ENCODE measurements at places on chromosomes 5 and 9.

- DNase-seq, result peak; percentile 65
Measured at GRCh38 chr9:116941266-116941665, 254.2 kb downstream of the TRIM32 start.

DNA sequence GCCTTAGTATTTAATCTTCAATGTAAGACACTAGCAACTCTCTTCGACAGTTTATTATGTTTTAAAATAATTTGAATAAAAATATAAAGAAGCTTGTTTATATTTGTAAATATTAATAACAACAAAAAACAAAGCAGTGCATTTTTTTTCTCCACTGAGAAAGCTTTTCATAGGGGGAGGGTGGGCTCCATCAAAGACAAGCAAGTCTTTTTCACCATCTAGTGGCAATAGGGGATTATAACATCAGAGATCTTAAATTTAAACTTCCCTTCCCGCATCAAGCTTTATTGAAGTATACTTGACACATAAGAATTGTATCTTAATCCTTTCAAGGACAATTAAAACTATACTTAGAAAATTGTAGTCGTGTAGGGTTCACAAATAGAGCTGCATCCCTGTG is 9.3 kb upstream of the OR13F1 start:
- DNase-seq, result no peak

GRCh38 chr9:112446080-112446479 is 40.5 kb upstream of the KIAA1958 start:
- DNase-seq, result no peak

- DNase-seq, result no peak
Measured at GRCh38 chr5:84862132-84862531, 477.5 kb upstream of the EDIL3 start.

GRCh38 chr5:53674121-53674520 is 113.7 kb downstream of the NDUFS4 start:
- no peak for DNase-seq

DNA sequence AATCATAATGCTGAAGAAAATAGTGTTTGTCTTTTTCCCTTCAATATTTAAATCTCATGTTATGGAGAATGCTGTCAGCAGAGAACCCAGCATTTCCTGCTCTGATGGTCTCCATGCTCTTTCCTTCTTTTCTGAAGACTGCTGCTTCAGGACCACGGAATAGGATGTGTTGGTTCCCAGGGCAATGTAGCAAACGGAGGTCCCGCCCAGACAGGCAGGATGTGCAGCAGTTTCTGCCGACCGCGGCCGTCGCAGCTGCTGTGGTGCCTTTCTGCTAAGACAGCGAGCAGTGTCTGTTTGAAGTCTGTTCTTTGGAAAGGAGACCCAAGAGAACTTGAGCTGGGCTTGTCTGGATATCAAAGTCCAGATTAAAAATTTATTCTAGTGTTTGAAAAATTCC is 654.3 kb downstream of the CCDC171 start:
- no peak for DNase-seq
